T-helper 17 cell (primary cell): ENCODE measurements at places on chromosomes 2 and 18. TPM values are rescaled to one million over a fixed set of nuclear protein-coding genes. Genes with fewer than 3 reads are reported as not detected.

VIL1 gene
- total RNA-seq: 6.2 TPM

- no peak for DNase-seq
These were observed 8.8 kb downstream of the MYCN start for GRCh38 chr2:15949126-15949525.

- no peak for DNase-seq
These were observed 38.7 kb upstream of the ANXA4 start for GRCh38 chr2:69703189-69703588.

GRCh38 chr2:187985923-187986322 is 305.8 kb upstream of the GULP1 start:
- no peak for DNase-seq

DNA sequence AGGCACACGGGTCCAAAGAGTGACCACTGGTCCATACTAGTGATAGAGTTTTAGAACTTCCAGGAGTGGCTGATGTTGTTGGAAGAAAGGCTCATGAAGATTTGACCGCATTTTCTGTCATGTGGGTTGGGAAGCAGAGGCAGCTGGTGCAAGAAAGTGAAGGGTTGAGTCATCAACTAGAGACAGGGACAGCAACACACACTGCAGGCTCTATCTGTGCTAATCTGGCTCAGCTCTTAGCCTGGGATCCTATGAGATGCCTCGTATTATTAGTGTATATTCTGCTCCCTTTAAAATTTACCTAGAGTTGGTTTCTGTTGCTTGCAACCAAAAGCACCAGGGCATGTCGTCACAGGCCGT is 2.5 kb upstream of the SH3RF3 start:
- no peak for DNase-seq

GRCh38 chr2:199108056-199108455 is 349.7 kb downstream of the SATB2 start:
- DNase-seq: no peak

DNA sequence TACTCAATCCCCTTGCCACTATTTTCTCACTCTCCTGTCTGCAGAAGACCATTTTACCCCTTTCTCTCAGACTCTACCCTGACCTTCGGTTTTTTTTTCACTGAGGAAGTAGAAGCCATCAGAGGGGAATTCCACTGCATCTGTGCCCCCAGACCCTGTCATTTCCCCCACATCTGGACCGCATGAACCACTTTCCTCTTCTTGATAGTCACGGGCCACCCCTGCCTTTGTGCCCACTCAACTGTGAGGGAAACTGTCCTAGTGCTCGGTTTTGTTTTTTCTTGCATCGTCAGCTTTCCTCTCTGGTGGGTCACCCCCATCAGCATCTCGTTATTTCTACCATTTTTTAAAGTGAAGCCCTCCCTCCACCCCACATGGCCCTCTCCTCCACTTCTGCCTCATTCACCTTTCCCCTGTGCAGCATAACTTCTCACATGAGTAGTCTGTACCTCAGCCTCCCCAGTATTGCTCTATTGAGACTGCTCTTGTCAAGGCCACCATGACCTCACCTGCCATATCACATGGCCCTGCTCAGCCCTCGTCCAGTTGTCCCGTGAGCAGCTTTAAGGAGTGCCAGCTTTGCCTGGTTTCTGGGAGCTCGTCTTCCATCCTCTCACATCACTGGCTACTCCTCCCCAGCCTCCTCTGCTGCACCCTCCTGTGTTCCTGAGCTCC is 32.4 kb downstream of the TMEM87B start:
- DNase-seq: no peak
